ENCODE measurements at places on chromosomes 7 and 10. TPM values are rescaled to one million over a fixed set of nuclear protein-coding genes. Genes with fewer than 3 reads are reported as not detected.

RGR gene
- polyA plus RNA-seq: 6.1 TPM

BICC1 gene
- 24.1 TPM for polyA plus RNA-seq

TOMM7 gene
- polyA plus RNA-seq: 648 TPM

SUN3 gene
- polyA plus RNA-seq: not detected

DYNC1I1 gene
- 1.2 TPM for polyA plus RNA-seq

TMEM140 gene
- polyA plus RNA-seq: 12.0 TPM

ACTL6B gene
- polyA plus RNA-seq: not detected

ADARB2 gene
- polyA plus RNA-seq: 0.30 TPM

PRR15 gene
- not detected for polyA plus RNA-seq

CALML3 gene
- polyA plus RNA-seq: 0.71 TPM

VWDE gene
- polyA plus RNA-seq: 2.7 TPM

FAM241B gene
- polyA plus RNA-seq: 0.35 TPM

NUDT13 gene
- 3.1 TPM for polyA plus RNA-seq

C7orf33 gene
- 1.1 TPM for polyA plus RNA-seq

FKBP6 gene
- 0.57 TPM for polyA plus RNA-seq

TECPR1 gene
- 24.8 TPM for polyA plus RNA-seq

OR6B1 gene
- polyA plus RNA-seq: 0.04 TPM

SLC16A12 gene
- 1.7 TPM for polyA plus RNA-seq

UNC5B gene
- polyA plus RNA-seq: 11.9 TPM

ABCC2 gene
- 0.60 TPM for polyA plus RNA-seq

PON1 gene
- 0.28 TPM for polyA plus RNA-seq

UCN3 gene
- polyA plus RNA-seq: not detected

FGF8 gene
- polyA plus RNA-seq: 1.1 TPM

CARD11 gene
- polyA plus RNA-seq: 0.41 TPM

OPN4 gene
- polyA plus RNA-seq: 1.1 TPM

ARHGAP22 gene
- 1.2 TPM for polyA plus RNA-seq

FBXL15 gene
- 7.6 TPM for polyA plus RNA-seq

IKZF1 gene
- polyA plus RNA-seq: 2.0 TPM

TMEM213 gene
- polyA plus RNA-seq: 0.05 TPM

SMKR1 gene
- polyA plus RNA-seq: 0.33 TPM

GPR85 gene
- polyA plus RNA-seq: 1.3 TPM

CNNM1 gene
- not detected for polyA plus RNA-seq

CPEB3 gene
- polyA plus RNA-seq: 3.2 TPM

ARPC1A gene
- 75.6 TPM for polyA plus RNA-seq

CYP2W1 gene
- 26.3 TPM for polyA plus RNA-seq

GDF2 gene
- polyA plus RNA-seq: not detected

LRRC4 gene
- 5.2 TPM for polyA plus RNA-seq
